CD4-positive, alpha-beta T cell (primary cell): ENCODE measurements at places on chromosomes 1 and 21. TPM values are rescaled to one million over a fixed set of nuclear protein-coding genes. Genes with fewer than 3 reads are reported as not detected.

TMEM81 gene
- total RNA-seq = 2.2 TPM

ETV3 gene
- total RNA-seq = 115 TPM

METTL25B gene
- total RNA-seq = 12.0 TPM

IL22RA1 gene
- not detected for total RNA-seq

TIPRL gene
- 16.4 TPM for total RNA-seq

DNA sequence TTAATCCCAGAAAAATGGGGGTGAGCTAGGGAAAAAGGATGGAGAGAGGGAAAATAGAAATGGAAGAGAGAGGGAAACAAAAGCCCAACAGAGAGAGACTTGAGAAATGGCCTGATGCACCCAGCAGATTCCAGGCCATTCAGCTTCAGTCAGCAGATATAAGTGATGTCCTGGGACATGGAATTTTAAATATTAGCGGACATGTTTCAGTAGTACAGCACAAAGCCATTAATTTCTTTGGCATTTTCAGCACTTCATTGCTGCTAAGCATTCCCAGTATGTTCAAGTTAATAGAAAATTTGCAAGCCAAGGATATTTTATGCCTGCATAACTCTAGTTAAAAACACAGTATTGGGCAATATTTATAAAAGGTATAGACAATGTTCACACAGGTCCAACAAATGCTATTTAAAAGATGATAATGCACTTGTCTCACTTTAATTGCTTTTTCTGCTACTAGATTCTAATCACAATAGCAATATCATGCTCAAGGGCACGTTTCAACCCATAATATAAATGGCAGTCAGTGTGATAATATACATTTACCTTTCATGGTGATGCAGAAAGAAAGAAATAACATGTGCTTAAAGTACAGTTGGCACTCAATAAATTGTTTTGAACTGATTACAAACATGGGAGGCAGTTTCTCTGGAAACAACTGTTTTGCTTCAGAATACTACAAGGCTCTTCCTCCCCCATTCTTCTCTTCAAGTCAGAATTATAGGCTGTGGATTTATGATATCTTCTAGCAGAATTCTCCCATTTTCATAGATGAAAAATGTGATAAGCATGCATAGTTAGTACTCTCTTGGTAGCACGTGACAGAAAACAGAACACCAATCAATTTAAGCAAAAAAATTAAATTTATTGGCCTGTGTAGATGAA is 108.1 kb upstream of the MAGI3 start:
- DNase-seq = no peak

GRCh38 chr1:228543396-228543795 is 56.2 kb downstream of the RNF187 start:
- no peak for DNase-seq

DNA sequence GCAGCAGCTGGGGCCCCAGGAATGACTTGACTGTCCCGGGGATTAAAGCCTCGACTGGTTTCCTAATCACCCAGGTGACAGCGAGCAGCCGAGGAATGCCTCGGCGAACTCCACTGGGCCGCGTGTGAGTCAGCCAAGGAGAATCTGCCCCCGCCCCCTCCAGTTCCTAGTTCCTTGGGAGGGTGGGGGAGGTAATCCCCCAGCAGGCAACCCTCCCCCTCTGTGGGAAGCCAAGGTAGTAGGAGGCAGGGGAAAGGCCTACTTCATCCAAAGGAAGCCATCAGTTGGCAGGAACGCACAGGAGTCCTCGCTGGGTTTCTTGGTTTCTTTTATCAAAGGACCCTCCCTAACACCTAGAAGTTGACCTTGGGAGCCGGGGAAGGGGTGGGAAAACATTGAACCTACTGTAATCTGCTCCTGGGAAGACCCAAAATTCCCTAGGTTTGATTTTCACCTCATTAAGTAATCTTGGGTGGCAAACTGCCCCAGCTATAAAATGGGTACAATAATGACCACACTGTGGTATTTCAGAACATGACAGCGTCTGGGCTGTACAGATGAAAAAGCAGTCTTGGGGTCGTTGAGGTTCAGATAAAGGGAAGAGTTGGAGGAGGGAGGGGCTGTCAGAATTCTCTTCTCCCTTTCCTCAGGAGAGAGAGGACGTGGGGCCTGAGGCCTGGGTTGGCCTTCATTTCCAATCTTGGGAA is 1.4 kb downstream of the TENT5B start:
- no peak for DNase-seq

DNA sequence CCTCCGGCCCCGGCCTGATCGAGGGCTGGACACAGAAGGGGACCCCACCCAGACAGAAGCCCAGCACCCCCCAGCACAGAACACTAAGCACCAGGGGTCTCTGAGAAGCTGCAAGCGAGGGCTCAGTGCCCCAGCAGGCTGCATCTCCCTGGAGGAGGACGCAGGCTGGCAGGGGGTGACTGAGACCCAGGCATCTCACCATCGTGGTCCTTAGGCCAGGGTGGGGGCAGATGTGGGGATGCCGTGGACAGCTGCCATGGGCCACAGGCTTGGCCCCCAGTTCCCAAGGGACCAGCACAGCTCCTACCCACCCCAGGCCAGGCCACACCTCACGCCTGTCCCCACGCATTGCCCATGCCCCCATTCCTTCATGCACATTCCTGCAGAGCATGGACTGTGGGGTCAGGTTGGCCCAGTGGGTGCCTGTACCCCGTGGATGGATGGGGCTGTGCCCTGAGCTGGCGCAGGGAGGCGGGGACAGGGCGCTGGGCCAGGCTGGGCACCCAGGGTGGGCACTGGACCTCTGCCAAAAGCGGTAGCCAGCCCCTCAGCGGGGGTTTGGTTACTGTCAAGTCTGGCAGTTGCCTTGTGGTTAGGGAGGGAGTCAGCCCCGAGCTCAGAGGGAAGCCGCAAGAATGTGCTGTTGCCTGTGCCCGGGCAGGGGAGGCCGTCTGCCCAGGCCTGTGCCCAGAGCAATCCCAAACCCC is 61.5 kb downstream of the ARHGEF16 start:
- DNase-seq = no peak

DNA sequence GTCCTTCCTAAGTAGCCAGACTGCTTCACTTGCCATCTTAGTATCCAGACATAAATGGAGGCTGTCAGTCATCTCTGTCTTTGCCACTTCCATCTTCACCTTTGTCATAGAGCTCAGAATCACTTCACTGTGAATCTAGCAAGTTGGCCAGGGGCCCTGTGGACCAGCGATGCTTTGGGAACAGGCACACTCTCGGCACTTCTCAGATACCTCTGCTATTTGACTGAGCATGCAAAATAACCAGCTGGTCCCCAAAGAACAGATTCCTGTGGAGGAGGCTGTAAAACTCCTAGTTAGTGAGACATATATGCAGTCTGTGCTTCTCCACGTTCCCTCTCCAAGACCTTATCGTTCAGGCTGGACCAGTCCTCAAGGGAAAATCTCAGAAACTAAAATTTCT is 76.8 kb upstream of the COA6 start:
- DNase-seq = no peak

- no peak for DNase-seq
Observed at GRCh38 chr1:234467821-234468220, 11.2 kb downstream of the TARBP1 start.
